ENCODE measurements at places on chromosomes 4 and X.

GRCh38 chr4:36652857-36653256 lies 371.4 kb downstream of the DTHD1 start:
- no peak for DNase-seq

DNA sequence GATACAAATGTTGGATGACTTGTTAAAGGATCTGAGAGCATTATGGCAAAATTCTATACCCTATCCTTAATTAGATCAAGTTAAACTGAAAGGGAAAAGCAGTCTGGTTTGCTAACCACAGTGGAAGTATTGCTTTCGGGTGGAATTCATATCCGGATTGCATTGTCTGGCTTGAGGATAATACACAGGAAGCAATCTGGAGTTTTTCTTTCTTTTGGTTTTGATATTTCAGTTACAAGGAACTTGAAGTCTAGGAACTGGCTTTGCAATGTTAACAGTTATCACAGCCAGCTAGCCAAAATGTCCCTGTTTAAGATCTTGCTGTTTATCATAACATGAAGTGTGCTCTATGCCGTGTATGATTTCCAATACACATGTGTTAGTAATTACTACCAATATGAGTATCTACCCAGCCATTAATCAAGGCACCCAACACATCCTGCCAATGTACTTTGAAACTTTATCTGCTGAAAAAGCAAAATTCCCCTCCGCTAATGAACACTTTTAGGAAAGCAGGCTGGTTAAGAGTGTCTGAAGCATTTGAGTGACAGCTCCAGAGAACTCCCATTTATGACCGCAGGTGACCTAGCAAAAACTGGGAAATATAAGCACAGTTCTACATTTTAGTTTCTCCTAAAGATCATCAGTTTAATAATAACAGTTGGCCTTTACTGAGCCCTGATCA lies 146.4 kb downstream of the PALLD start:
- no peak for DNase-seq

- no peak for DNase-seq
These were observed 127.4 kb upstream of the RPL34 start for GRCh38 chr4:108492816-108493595.

GRCh38 chrX:113124693-113125092 lies 284.1 kb upstream of the AMOT start:
- no peak for DNase-seq
